Stomach (tissue), 19 donors: ENCODE measurements at places on chromosomes 4 and X. TPM values are rescaled to one million over a fixed set of nuclear protein-coding genes. Genes with fewer than 3 reads are reported as not detected.
A peak's percentile ranks its signal among the peaks of the same experiment; 100 is the strongest.

SERTM2 gene
- total RNA-seq: 2.3 TPM

- DNase-seq: no peak
Measured at GRCh38 chrX:2533424-2533823, 32.6 kb upstream of the DHRSX start.

PHKA1 gene
- 2.0 TPM for total RNA-seq

FAM133A gene
- total RNA-seq: not detected

DNA sequence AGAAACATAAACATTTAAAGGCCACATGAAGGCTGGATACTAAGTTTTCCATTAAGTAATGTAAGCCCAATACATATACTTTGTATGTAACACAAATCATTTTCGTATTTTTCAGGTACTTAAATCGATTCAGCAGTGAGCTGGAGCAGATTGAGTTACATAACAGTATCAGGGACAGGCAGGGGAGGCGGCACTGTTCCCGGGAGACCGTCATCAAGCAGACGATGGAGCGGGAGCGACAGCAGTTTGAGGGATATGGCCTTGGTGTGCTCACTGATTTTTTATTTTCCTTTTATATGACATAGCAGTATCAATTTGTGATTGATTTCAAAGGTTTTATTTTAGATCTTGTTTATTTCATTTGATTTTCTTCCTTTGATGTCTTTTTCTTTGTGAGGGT, 20.7 kb downstream of the TMA16 start:
- DNase-seq: no peak

USP27X gene
- 2.5 TPM for total RNA-seq

DNA sequence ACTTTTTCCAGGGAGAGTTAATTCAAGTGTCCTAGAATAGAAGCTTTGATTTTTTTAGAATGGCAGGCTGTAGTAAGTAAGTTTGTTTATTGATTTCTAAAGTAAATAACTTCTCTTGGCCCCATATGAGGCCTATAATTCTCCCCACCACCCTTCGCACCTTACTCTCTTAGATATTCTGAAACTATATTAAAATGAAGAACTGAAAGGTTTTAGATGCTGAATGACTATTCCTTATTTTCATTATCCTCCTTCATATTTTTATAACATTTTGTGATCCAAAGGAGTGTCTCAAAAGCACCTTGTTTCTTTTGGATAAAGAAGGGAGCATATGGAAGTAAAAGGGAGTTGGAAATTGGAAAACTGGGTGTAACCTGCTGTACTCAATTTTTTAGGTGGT, 70.3 kb downstream of the IRS4 start:
- no peak for DNase-seq

DNA sequence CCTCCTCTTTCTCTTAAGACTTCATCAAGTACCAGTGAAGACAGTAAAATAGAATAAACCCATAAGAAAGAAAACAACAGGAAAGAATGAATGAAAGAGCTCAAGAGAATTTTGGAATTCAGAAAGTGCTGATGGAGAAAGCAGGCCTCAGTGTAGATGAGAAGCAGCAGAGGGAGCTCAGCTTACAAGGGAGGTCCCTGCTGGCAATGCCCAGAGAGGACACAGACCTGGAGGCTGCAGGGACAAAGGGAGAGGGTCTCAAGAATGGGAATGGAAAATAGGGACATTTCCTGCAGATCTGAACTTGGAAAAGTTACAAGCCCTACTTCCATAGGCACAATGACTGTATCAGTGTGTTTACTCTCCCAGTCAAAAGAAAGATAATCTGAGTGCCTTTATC, 64.5 kb upstream of the MAGEA10 start:
- no peak for DNase-seq

DNA sequence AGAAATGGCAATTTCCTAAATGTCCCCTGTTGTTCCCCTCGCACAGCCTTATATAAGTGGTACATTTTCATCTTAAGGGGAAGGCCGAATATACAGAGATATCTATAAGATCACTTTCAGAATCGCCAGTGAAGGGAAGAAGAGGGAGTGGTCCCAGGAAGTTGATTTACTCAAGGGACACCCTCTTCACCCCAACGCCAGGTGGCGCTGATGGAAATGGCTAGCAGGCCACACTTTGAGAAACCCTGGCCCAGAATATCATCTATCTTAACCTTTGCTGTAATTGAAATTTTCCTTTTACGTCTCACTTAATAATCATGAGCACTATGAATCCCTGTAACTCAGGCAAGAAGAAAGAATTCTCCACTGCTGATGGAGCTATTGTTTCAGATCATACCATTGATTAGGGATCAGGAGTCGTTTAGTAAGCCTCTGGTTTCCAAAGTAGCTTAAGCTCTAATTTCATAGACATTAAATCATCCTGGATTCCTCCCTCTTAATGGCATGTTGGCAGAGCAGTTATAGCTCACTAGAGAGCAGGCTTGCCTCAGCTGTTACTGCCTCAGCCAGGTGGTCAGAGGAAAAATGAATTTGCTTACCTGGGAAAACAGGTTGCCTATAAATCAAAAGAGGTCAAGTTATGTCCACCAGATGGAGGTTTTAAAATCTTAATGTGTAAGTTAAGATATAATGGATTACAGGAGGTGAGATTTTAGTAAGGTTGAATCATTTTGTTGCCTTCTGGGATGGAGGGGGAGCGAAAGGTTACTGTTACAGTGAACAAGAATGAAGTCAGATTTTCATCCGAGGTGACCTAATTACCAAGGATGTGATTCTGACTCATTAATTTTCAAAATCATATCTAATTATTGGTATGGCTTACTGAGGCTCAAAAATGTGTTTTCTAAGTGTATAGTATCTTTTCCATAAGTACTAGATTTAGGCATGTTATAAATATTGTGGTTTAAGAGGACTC, 941.2 kb upstream of the TENM3 start:
- peak; percentile 52 for DNase-seq

- DNase-seq: no peak
Measured at GRCh38 chrX:108162265-108162664, 70.7 kb downstream of the ATG4A start.
